Activated CD4-positive, alpha-beta T cell treated with anti-CD3 and anti-CD28 coated beads for 24 hours (primary cell): ENCODE measurements at places on chromosomes 1 and 21.

DNA sequence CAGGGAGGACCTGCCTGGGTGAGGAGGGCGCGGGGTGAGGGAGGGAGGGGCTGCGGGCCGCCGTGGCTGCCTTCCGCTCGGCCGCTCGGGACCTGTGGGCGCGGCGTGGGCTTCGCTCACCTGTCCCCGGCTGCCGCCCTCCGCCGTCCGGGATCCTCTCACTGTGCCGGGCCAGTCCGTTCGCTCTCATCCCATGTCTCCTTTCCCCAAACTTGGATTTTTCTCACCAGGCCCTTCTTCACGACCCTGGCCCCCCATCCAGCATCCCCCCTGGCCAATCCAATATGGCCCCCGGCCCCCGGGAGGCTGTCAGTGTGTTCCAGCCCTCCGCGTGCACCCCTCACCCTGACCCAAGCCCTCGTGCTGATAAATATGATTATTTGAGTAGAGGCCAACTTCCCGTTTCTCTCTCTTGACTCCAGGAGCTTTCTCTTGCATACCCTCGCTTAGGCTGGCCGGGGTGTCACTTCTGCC is 362 bp downstream of the ZBTB48 start:
- no peak for DNase-seq

- no peak for DNase-seq
Observed at GRCh38 chr1:30732277-30732996, 9.1 kb upstream of the MATN1 start.

DNA sequence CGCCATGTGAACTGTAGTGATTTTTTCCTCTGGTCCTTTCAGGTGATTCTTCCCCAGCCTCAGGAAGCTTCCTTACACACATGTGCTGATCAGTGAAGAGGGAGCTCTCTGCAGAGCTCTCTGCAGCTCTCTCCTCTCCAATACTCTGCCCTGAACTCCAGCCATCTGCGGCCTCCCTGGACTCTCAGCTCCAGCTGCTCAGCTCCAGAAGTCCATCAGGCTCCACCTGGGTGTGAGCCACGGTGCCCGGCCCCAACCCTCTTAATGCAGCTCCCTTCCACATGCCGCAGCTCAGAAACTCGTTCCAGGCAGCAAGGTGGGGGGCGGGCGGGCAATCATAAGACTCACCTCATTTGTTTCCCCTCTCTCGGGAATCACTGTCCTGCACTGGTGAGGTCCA is 30.9 kb upstream of the RPL11 start:
- no peak for DNase-seq

DNA sequence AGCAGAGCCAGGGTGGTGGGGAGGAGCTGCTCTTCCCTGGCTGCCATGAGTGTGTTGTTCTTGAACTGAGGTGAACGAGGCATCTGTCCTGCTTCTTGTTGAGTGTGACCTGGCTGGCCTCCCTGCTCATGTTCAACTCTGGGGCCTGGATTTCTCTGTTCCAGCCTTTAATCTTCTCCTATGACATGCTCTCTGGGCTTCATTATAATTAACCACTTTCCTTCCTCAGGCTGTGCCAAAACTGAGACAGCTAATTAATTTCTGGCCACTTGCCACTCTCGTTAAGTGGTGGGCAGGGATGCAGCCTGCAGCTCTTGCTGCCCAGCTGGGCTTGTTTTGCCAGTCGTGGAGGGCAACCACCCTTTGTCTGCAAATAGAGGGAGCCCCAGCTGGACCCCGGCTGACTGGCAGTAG is 23.3 kb downstream of the OPRD1 start:
- DNase-seq: no peak

GRCh38 chr1:3660704-3661103 is 8.4 kb downstream of the TP73 start:
- DNase-seq: no peak

- no peak for DNase-seq
Observed at GRCh38 chr1:66450847-66451246, 83.1 kb upstream of the SGIP1 start.

DNA sequence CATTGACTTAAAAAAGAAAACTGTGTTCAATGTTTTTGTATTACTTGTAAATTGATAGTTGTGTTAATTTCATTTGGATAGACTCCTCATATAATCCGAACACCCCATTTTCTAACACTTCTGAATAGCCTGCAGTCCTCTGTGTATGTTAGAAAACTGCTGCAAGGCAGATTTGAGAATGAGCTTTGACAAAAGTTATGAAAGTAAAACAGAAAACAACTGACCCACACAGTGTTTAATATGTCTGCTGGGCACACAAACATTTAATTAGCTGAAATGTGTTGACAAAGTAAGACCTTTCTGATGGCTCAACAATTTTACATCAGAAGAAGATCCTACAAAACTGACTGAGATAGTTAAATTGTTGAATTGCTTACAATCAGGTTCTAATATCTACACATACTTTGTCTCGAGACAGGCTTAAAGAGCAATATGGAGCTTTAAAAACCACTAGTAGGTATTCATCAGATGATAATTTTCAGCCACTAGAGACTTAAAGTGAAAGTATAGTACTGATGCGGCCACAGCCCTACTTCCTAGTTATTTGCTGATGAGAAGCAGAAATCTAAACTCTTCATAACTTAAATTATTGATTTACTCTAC is 40.0 kb upstream of the PRMT6 start:
- no peak for DNase-seq

DNA sequence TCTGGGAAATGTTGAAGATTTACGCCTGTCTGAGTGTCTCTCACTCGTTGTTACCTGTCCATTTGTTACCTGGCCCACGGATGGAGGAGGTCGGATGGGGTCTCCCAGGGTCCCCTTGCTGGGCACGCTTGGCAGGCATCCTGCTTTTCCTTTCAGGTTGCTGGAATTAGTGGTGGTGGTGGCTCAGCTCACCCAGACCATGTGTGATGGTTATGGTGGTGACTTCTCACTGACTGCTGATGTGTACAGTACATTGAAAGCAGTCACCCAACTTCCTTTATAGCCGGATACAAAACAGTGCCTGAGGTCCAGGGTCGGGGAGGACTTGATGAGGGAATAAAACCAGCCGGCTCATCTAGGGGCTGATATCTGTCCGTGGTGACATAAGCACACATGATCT is 19.5 kb downstream of the MAPKAPK2 start:
- no peak for DNase-seq

DNA sequence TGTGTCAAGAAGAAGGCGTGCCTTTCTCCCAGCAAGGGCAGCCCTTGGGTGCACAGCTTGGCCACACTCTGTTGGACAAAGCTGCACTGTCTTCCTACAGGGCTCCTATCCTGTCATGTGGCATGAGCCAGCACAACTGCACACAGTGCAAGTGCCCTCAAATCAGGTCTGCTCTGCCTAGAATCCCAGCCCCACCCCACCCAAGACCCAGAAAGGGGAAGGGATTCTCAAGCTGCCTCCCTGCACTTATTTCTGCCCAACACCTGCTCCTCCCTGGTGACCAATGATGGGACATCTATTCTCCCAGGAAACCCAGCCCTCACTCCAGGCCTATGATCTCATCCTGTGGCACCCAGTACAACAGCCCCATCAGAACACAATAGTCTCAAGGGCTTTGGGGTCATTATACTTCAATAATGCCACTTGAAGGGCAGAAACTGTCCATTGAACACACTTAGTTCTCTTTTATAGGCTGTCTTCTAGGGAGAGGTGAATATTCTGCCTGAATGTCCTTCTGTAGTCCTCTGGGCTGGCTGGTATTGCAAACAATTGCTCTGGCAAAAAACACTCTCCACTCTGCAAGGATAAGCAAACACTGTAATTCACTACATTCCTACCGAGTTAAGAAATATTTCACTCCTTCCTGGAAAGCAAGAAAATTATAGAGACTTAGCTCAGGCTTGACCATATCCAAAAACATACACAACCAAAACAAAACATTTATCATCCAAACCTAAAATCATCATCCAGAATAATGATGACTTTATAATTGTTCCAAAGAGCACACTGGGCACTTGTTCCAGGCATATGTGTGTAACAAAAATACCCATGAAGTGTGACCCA is 43.1 kb upstream of the IGSF3 start:
- no peak for DNase-seq

DNA sequence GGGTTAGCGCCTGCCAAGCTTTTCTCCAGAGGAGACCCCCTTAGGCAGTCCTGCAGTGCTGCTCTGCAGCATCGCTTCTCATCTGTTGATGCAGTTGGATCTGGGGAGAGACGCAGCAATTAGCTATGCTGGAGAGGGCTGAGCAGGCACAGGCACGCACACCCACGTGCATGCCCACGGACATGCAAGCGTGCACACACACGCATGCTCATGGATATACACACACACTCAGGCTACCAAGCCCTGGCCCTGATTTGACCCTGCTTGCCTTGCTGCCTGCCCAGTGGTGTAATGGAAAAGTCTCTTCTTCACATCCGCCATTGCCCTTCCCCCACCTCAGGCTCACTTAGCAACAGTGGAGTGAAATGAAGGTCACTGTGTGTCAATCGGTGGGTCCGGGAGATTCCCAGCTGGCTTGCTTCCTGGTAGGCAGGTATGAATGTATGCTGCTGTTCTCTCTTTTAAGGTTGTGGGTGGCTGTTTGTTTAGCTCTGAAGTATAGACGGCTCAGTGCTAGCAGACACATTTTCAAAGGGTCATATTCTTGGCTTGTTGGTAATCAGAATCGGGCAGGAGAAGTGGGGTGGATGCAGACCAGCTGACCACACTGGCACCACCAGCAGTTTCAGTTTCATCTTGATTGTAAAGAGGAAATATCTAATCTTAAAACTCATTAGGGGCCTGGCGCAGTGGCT is 9.5 kb downstream of the ATP1B1 start:
- DNase-seq: no peak

- DNase-seq: no peak
Observed at GRCh38 chr1:226436472-226436854, 28.6 kb upstream of the PARP1 start.
